Heart left ventricle (tissue), 16 donors: ENCODE measurements at places on chromosomes 4 and X.

GRCh38 chrX:55640854-55641253, 17.7 kb downstream of the FOXR2 start:
- no peaks in the 10 kb centered on the region for H3K4me1 ChIP-seq
- H3K27ac ChIP-seq = no peak overlapping the region
- H3K27me3 ChIP-seq = no peaks in the 10 kb centered on the region
- H3K4me3 ChIP-seq = no peak overlapping the region

GRCh38 chr4:145418739-145419138, 62.9 kb upstream of the SMAD1 start:
- H3K4me3 ChIP-seq = no peak overlapping the region
- H3K4me1 ChIP-seq = no peaks in the 10 kb centered on the region
- H3K27ac ChIP-seq = no peak overlapping the region
- DNase-seq = no peak

- H3K27me3 ChIP-seq = no peaks in the 10 kb centered on the region
- peak; percentile 23 for DNase-seq
- H3K4me1 ChIP-seq = peaks cover 12% of the 10 kb centered on the region
- H3K36me3 ChIP-seq = no peaks in the 10 kb centered on the region
- peak overlapping the region; percentile 87 for H3K27ac ChIP-seq
Observed at GRCh38 chrX:16869393-16870094, 618 bp downstream of the RBBP7 start.

GRCh38 chr4:110518889-110519490, 43.0 kb downstream of the ENPEP start:
- H3K27ac ChIP-seq = no peak overlapping the region
- H3K27me3 ChIP-seq = no peaks in the 10 kb centered on the region
- H3K4me1 ChIP-seq = no peaks in the 10 kb centered on the region
- H3K4me3 ChIP-seq = no peak overlapping the region
- DNase-seq = no peak
- no peaks in the 10 kb centered on the region for H3K36me3 ChIP-seq

- H3K27me3 ChIP-seq = no peaks in the 10 kb centered on the region
- DNase-seq = no peak
- no peak overlapping the region for H3K27ac ChIP-seq
- no peak overlapping the region for H3K4me3 ChIP-seq
Observed at GRCh38 chr4:143599827-143600226, 86.3 kb downstream of the SMARCA5 start.

DNA sequence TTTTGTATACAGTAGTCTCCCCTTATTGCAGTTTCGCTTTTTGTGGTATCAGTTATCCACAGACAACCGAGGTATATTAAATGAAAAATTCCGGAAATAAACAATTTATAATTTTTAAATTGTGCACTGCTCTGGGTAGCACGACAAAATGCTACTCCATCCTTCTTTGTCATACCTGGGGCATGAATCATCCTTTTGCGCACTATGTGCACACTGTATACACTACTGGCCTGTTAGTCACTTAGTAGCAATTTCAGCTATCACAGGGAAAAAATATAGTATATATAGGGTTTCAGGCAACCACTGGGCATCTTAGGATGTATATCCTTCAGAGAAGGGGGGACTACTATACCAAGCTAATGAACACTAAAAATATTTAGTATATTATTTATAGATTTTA, 198.8 kb upstream of the FAT4 start:
- H3K36me3 ChIP-seq = no peaks in the 10 kb centered on the region
- no peak for DNase-seq
- H3K27me3 ChIP-seq = no peaks in the 10 kb centered on the region
- H3K27ac ChIP-seq = no peak overlapping the region
- no peak overlapping the region for H3K4me3 ChIP-seq

- H3K4me1 ChIP-seq = no peaks in the 10 kb centered on the region
- no peak for DNase-seq
Observed at GRCh38 chrX:10404436-10404835, 215.9 kb downstream of the MID1 start.

DNA sequence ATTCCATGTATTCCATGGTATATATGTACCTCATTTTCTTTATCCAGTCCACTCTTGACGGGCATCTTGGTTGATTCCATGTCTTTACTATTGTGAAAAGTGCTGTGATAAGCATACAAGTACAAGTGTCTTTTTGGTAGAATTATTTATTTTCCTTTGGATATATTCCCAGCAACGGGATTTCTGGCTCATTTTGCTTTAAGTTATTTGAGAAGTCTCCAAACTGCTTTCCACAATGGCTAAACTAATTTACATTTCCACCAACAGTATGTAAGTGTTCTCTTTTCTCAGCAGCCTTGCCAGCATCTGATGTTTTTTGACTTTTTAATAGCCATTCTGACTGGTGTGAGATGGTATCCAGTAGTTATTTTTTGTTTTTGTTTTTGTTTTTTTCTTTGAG, 17.6 kb upstream of the FAT4 start:
- H3K27ac ChIP-seq = no peak overlapping the region
- no peaks in the 10 kb centered on the region for H3K36me3 ChIP-seq

DNA sequence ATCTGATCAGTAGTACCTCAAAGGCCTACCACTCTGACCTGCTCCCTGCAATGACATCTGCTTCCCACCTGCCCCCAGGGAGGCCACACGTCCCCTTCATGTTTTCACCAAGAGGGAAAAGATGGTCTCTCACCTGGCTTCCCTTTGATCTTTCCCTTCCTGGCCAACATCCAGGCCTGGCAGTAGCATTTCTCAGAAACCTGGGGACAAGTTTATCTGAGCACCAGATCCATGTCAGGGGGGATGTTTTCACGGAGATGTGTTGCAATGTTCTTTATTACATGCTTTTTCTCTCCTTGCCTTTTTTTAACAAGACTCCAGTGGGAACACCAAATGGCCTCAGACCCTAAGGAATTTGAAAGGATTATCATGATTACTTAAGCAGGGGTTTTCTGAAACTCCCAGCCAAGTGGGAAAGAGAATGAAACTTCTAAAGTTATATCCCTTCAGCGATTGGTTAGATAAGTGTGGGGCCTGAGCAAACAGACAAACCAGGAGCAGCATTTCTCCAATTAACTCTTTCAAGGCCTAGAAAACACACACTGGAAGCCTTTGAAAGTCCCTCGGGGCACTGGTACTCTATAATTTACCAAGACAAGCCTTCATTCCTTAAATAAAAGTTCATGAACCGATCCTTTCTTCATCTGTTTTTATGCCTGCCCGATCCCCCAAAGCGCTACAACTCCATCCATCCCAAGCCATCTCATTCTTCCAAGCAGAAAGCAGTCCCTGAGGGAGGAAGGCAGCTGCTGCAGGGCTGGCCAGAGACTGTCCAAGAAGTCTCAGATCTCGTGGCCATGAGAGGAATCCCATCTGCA, 94.1 kb downstream of the BCOR start:
- H3K27ac ChIP-seq = no peak overlapping the region
- H3K4me1 ChIP-seq = peaks cover 4% of the 10 kb centered on the region
- no peak for DNase-seq
- H3K27me3 ChIP-seq = peaks cover 57% of the 10 kb centered on the region

GRCh38 chr4:43742083-43742482, 706.5 kb downstream of the KCTD8 start:
- no peak overlapping the region for H3K4me3 ChIP-seq
- H3K27ac ChIP-seq = no peak overlapping the region
- H3K36me3 ChIP-seq = no peaks in the 10 kb centered on the region
- H3K4me1 ChIP-seq = no peaks in the 10 kb centered on the region
- no peak for DNase-seq

- no peaks in the 10 kb centered on the region for H3K4me1 ChIP-seq
- DNase-seq = no peak
- no peak overlapping the region for H3K27ac ChIP-seq
- no peaks in the 10 kb centered on the region for H3K36me3 ChIP-seq
- H3K27me3 ChIP-seq = no peaks in the 10 kb centered on the region
- H3K4me3 ChIP-seq = no peak overlapping the region
Observed at GRCh38 chr4:34043131-34043530, 2201.2 kb downstream of the ARAP2 start.

- peaks cover 7% of the 10 kb centered on the region for H3K4me1 ChIP-seq
- no peak overlapping the region for H3K27ac ChIP-seq
- DNase-seq = peak; percentile 21
- no peak overlapping the region for H3K4me3 ChIP-seq
- no peaks in the 10 kb centered on the region for H3K36me3 ChIP-seq
Observed at GRCh38 chr4:54840992-54841768, 183.4 kb downstream of the KIT start.

DNA sequence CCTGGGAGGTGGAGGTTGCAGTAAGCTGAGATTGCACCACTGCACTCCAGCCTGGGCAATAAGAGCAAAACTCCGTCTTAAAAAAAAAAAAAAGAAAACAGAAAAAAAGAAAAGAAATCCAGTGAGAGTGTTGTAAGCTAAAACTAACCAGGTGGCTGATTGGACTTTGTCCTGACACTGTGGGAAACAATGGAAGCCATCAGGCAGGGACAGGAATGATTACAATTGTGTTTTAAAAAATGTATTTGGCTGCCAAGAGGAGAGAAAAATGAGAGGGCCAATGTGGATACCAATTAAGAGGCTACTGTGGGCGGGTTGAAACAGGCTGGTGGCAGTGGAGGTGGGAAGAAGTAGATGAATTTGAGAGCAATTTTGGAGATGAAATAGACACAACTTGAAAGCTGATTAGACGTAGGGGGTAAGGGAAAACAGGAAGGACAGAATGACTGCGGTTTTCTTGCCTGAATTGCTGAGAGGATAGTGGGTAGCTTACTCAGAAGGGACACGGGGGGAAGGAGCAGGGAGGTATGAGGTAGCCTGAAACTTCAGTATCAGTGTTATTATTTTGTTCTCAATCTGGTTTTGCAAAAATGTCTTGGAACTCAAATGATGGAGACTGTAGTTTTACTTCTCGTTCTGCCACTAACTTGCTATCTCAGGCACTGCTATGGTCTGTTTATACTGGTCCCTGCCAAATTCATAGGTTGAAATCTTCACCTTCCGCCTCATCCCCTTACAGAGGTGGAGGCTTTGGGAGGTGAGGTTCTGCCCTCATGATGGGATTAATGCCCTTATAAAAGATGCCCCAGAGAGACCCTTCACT, 45.6 kb upstream of the CHRNA9 start:
- no peak overlapping the region for H3K27ac ChIP-seq
- H3K36me3 ChIP-seq = no peaks in the 10 kb centered on the region
- H3K4me1 ChIP-seq = no peaks in the 10 kb centered on the region
- no peak for DNase-seq
- H3K4me3 ChIP-seq = no peak overlapping the region

- H3K27ac ChIP-seq = no peak overlapping the region
- no peaks in the 10 kb centered on the region for H3K4me1 ChIP-seq
- DNase-seq = no peak
- H3K4me3 ChIP-seq = no peak overlapping the region
Observed at GRCh38 chr4:135510582-135510981, 1309.0 kb upstream of the PABPC4L start.

DNA sequence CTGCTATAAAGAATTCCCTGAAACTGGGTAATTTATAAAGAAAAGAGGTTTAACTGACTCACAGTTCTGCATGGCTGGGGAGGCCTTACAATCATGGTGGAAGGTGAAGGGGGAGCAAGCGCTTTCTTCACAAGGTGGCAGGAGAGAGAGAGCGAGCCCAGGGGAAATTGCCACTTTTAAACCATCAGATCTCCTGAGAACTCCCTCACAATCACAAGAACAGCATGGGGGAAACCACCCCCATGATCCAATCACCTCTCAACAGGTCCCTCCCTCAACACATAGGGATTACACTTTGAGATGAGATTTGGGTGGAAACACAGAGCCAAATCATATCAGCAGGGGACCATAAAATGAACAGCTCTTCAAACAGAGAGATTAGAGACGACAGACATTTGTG, 198.6 kb downstream of the MAGEB5 start:
- H3K36me3 ChIP-seq = no peaks in the 10 kb centered on the region
- DNase-seq = no peak
- H3K27ac ChIP-seq = no peak overlapping the region
- H3K27me3 ChIP-seq = no peaks in the 10 kb centered on the region

GRCh38 chr4:41169256-41169800, 45.0 kb downstream of the APBB2 start:
- no peaks in the 10 kb centered on the region for H3K36me3 ChIP-seq
- no peaks in the 10 kb centered on the region for H3K27me3 ChIP-seq
- H3K4me1 ChIP-seq = no peaks in the 10 kb centered on the region
- H3K27ac ChIP-seq = no peak overlapping the region

- H3K4me1 ChIP-seq = no peaks in the 10 kb centered on the region
- no peak for DNase-seq
- H3K27ac ChIP-seq = no peak overlapping the region
- H3K36me3 ChIP-seq = no peaks in the 10 kb centered on the region
- no peak overlapping the region for H3K4me3 ChIP-seq
- no peaks in the 10 kb centered on the region for H3K27me3 ChIP-seq
Observed at GRCh38 chr4:101953949-101954348, 163.4 kb downstream of the BANK1 start.

DNA sequence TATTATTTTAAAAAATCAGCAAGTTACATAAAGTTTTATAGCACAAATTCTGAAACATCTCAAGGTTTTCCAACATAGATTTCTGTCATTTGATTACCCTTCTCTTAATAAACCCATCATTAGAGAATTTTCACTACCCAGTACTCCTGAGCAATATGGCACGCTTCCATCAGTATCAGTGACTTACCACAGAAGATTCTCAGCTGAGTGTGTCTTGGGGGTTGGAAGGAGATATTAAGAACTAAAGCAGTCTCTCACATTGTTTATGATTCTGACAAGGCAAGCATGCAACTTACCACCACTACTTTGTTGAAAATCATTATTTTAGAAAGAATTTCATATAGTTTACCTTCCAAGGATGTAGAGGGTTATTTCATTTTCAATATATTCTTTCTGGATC, 67.7 kb downstream of the INPP4B start:
- no peak overlapping the region for H3K4me3 ChIP-seq
- no peaks in the 10 kb centered on the region for H3K36me3 ChIP-seq
- DNase-seq = no peak
- no peaks in the 10 kb centered on the region for H3K4me1 ChIP-seq
